Astrocyte (in vitro differentiated cells and primary cell): ENCODE measurements at places on chromosomes 12 and 14. TPM values are rescaled to one million over a fixed set of nuclear protein-coding genes. Genes with fewer than 3 reads are reported as not detected.

RNASE2 gene
- not detected in 2 replicates for total RNA-seq

DYRK4 gene
- 33.9 and 40.0 TPM in 2 replicates for total RNA-seq

ABCD2 gene
- total RNA-seq: 0.09 TPM in 1 of 2 replicates, not detected in the other

FIGNL2 gene
- 5.0 and 6.7 TPM in 2 replicates for total RNA-seq

PRKAB1 gene
- total RNA-seq: 22.3 and 22.7 TPM in 2 replicates

KIF26A gene
- total RNA-seq: 1.4 TPM in 2 replicates

KLRC4 gene
- 0.53 and 0.70 TPM in 2 replicates for total RNA-seq

FBLN5 gene
- total RNA-seq: 12.5 and 14.9 TPM in 2 replicates

GRCh38 chr14:80634106-80634758 lies 307.3 kb downstream of the CEP128 start:
- H3K4me1 ChIP-seq: peaks cover 11% of the 10 kb centered on the region
- DNase-seq: no peak
- no peaks in the 10 kb centered on the region for H3K27me3 ChIP-seq
- no peaks in the 10 kb centered on the region for H3K36me3 ChIP-seq

DNA sequence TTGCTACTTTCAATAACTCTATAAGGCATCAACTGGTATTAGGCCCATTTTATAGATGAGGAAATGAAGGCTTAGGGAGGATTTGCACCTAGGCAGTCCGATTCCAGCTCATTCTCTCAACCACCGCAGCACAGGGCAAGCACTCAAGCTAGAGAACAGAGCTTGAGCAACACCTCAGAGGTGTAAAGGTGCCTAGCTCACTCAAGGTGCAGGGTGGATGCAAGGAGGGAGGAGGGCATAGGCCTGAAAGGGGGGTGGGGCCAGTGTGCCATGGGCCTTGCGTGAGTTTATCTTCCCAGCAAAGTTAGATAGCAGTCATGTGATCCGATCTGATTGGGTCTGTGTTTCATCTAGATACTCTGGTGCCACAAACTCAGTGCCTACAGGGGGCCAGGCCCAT lies 10.2 kb upstream of the EMP1 start:
- H3K36me3 ChIP-seq: no peaks in the 10 kb centered on the region
- H3K27ac ChIP-seq: no peak overlapping the region
- peaks cover 12% of the 10 kb centered on the region for H3K4me1 ChIP-seq

DNA sequence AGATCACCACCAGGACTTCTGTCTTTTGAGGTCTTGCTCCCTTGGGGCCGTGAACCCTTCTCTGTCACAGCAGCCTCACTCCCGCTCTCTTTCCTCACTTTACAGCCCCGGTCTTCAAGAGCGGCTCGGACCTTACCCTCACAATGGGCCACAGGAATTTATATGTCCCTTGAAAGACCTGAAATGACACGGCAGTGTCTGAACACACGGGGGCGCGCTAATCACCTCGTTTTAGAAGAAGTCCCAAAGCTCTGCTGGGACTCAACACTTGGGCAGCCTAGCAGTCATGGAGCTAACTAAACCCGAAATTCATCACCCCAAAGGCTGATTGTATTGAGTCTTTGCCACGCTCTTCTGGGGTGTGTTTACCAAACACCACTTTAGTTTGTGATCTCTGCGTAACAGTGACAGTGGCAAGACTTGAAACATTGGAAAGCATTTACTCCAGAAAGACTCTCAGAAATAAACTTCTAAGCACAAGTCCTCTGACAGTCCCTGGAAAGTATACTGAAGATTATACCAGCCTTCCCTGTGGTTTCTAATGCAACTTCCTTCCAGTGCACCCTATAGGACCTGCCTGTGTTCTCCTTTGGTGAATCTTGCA lies 29.0 kb downstream of the SERPINA11 start:
- no peak overlapping the region for H3K27ac ChIP-seq
- H3K4me3 ChIP-seq: no peak overlapping the region
- H3K27me3 ChIP-seq: no peaks in the 10 kb centered on the region
- H3K4me1 ChIP-seq: no peaks in the 10 kb centered on the region

DNA sequence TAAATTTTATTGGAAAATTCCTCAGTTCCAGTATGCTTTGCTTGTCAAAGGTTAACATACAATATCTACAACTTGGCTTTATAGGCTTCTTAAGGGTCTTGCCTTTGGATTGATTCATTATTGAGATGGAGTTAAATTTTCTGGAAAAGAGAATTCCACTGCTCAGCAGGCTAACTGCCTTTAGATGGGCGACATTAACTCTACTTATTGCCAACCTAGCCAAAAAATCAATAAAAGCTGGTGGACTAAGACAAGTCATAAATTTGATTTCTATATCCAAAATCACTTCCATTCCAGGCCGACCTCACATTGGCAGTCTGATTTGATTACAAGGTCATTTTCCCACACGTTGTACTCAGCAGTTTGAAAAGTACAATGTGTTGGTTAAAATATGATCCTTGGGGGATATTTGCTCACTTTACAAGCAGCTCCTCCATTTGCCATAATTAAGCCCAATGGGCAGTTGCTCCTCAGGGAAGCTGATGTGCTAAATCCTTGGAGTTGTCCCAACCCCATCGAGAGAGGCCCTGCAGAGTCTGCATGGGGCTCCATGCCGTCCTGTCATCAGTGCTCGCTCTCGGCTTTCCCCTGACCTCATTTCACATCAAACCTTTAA lies 36.1 kb upstream of the CRY1 start:
- no peaks in the 10 kb centered on the region for H3K4me1 ChIP-seq
- no peak overlapping the region for H3K27ac ChIP-seq
- no peak for DNase-seq
- H3K4me3 ChIP-seq: no peak overlapping the region
- no peaks in the 10 kb centered on the region for H3K36me3 ChIP-seq

- peaks cover 16% of the 10 kb centered on the region for H3K4me1 ChIP-seq
- H3K27me3 ChIP-seq: peaks cover 11% of the 10 kb centered on the region
- H3K36me3 ChIP-seq: no peaks in the 10 kb centered on the region
Observed at GRCh38 chr12:107318806-107319532, 225.6 kb upstream of the CRY1 start.

GRCh38 chr12:108432423-108433121 lies 82.5 kb upstream of the FICD start:
- H3K4me1 ChIP-seq: no peaks in the 10 kb centered on the region
- no peak overlapping the region for H3K27ac ChIP-seq
- no peak for DNase-seq

GRCh38 chr14:20515846-20516245 lies 10.5 kb downstream of the RNASE10 start:
- H3K4me1 ChIP-seq: no peaks in the 10 kb centered on the region
- H3K27me3 ChIP-seq: no peaks in the 10 kb centered on the region
- DNase-seq: peak; percentile 4
- no peak overlapping the region for H3K4me3 ChIP-seq

- H3K27me3 ChIP-seq: no peaks in the 10 kb centered on the region
- H3K4me3 ChIP-seq: no peak overlapping the region
- H3K36me3 ChIP-seq: peaks cover 10% of the 10 kb centered on the region
- H3K4me1 ChIP-seq: no peaks in the 10 kb centered on the region
- DNase-seq: no peak
Observed at GRCh38 chr12:32309811-32310736, 89.3 kb upstream of the FGD4 start.

GRCh38 chr14:100545359-100545758 lies 41.9 kb downstream of the BEGAIN start:
- no peaks in the 10 kb centered on the region for H3K4me1 ChIP-seq
- no peaks in the 10 kb centered on the region for H3K36me3 ChIP-seq
- no peak overlapping the region for H3K27ac ChIP-seq

GRCh38 chr12:128513831-128514230 lies 246.9 kb downstream of the TMEM132C start:
- no peak for DNase-seq
- no peaks in the 10 kb centered on the region for H3K27me3 ChIP-seq
- no peaks in the 10 kb centered on the region for H3K36me3 ChIP-seq
- H3K4me3 ChIP-seq: no peak overlapping the region
- no peaks in the 10 kb centered on the region for H3K4me1 ChIP-seq

DNA sequence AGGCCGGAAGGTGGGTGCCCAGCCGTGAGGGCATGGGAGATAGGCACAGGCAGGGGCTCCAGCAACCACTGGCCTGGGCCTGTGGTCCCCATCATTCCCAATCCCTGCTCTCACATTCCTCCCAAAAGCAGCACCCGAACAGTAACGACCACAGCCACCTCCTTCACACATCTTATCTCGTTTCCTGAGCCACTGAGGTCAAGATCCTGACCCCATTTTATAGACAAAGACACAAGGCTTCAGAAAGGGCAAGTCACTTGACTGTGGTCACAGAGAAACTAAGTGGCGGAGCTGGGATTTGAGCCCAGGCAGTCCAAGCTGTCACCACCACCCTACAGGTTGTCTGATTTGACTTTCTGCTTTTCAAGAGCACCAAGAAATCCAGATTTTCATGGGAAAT lies 38.9 kb downstream of the DTX1 start:
- H3K36me3 ChIP-seq: no peaks in the 10 kb centered on the region
- H3K4me1 ChIP-seq: peaks cover 5% of the 10 kb centered on the region
- H3K27me3 ChIP-seq: peaks cover 12% of the 10 kb centered on the region
- no peak for DNase-seq

DNA sequence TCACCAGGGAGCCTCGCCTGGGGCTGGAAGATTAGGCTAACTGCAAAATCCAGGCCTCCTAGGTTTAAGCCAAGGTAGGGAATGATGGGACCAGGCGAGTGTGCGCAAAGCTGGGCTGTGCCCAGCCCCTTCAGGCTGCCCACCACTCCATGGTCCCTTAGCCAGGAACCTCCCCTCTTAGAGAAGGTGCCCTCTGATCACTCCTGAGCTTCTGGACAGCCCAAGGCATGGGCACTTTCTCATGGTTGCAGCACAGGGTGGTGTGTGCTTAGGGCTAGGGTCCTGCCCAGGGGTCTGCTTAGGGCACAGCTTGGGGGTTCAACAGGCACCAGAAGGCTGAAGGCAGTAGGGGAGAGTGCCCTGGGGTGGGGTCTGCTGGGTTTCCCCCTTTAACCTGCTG lies 69.0 kb downstream of the PRIMA1 start:
- H3K27me3 ChIP-seq: no peaks in the 10 kb centered on the region
- no peaks in the 10 kb centered on the region for H3K4me1 ChIP-seq
- H3K4me3 ChIP-seq: no peak overlapping the region
- no peaks in the 10 kb centered on the region for H3K36me3 ChIP-seq

GRCh38 chr12:9867531-9867930 lies 1.6 kb downstream of the CLEC2B start:
- DNase-seq: no peak
- no peaks in the 10 kb centered on the region for H3K36me3 ChIP-seq
- H3K27ac ChIP-seq: no peak overlapping the region
- H3K4me1 ChIP-seq: no peaks in the 10 kb centered on the region
- H3K27me3 ChIP-seq: no peaks in the 10 kb centered on the region
- no peak overlapping the region for H3K4me3 ChIP-seq

- no peaks in the 10 kb centered on the region for H3K36me3 ChIP-seq
- H3K27me3 ChIP-seq: no peaks in the 10 kb centered on the region
- peaks cover 30% of the 10 kb centered on the region for H3K4me1 ChIP-seq
- DNase-seq: peak; percentile 51
Observed at GRCh38 chr14:51534610-51535011, 117.1 kb upstream of the FRMD6 start.

- H3K27ac ChIP-seq: no peak overlapping the region
- H3K27me3 ChIP-seq: no peaks in the 10 kb centered on the region
- H3K4me1 ChIP-seq: no peaks in the 10 kb centered on the region
- no peak for DNase-seq
- H3K36me3 ChIP-seq: peaks cover 2% of the 10 kb centered on the region
- no peak overlapping the region for H3K4me3 ChIP-seq
Observed at GRCh38 chr14:103052407-103052806, 4.9 kb downstream of the CDC42BPB start.

DNA sequence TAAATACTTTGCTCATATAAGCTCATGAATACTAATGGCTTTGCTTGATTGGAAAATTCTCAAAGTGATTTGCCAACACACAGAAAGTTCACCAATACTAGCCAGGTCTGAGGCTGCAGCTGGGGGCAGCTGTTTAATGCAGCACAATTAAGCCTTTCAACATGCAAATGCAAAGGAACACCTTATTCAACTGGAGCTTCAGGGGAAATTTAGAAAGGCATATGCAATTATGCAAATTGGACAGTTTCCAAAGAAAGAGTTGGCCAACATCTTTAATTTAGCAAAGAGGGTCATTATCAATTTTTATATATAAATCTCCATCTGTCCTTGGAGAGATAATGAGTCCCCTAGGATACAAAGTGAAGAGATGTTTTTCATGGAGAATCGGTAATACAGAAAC lies 40.2 kb upstream of the OTOGL start:
- no peaks in the 10 kb centered on the region for H3K27me3 ChIP-seq
- no peak for DNase-seq
- no peak overlapping the region for H3K4me3 ChIP-seq
- H3K4me1 ChIP-seq: no peaks in the 10 kb centered on the region

GRCh38 chr14:84864548-84865271 lies 665.2 kb upstream of the FLRT2 start:
- no peaks in the 10 kb centered on the region for H3K27me3 ChIP-seq
- H3K4me3 ChIP-seq: no peak overlapping the region
- no peaks in the 10 kb centered on the region for H3K4me1 ChIP-seq
- no peak for DNase-seq

GRCh38 chr12:111434680-111435338 lies 29.1 kb downstream of the SH2B3 start:
- H3K27ac ChIP-seq: peak overlapping the region; percentile 58
- H3K4me3 ChIP-seq: peak overlapping the region; percentile 18
- no peaks in the 10 kb centered on the region for H3K27me3 ChIP-seq
- H3K4me1 ChIP-seq: peaks cover 70% of the 10 kb centered on the region
- peak; percentile 67 for DNase-seq

DNA sequence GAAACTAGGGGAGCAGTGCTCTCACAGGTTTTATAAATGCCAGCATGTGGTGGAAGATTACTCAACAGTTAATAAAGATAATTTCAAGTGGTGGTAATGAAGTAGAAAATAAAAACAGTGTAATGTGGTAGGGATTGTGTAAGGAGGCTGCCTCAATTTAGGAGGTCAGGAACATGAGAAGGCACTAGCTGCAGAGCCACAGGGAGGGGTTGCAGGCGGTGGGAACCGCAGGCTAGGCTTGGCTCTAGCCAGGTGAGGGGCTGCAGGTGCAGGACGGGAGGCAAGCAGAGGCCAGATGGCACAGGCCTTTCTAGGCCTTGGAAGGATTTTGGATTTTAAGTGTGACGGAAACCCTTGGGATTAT lies 768 bp downstream of the METTL25 start:
- no peaks in the 10 kb centered on the region for H3K27me3 ChIP-seq
- H3K27ac ChIP-seq: peak overlapping the region; percentile 55
- peaks cover 12% of the 10 kb centered on the region for H3K4me1 ChIP-seq
- H3K36me3 ChIP-seq: peaks cover 10% of the 10 kb centered on the region

DNA sequence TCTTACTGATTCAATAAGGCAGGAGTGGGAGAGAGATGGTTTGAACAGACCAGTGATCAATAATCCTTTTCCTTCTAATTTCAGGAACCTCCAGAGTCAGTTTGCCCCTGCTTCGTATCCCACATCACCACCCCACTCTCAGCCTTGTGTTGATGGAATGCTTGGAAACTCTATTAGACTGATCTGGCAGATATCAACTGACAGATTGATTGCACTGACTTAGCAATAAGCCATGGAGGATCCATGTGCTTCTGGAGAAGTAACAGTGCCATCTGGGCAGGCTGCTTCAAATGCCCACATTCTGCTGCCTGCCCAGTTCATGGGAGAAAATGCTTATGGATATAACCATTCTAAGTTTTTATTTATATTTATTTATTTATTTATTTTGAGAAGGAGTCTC lies 218.0 kb downstream of the SLC2A13 start:
- no peak for DNase-seq
- no peaks in the 10 kb centered on the region for H3K4me1 ChIP-seq
- H3K27me3 ChIP-seq: no peaks in the 10 kb centered on the region

GRCh38 chr12:49264466-49264872 lies 413 bp upstream of the TUBA1C start:
- no peaks in the 10 kb centered on the region for H3K27me3 ChIP-seq
- H3K27ac ChIP-seq: peak overlapping the region; percentile 90
- peaks cover 42% of the 10 kb centered on the region for H3K4me1 ChIP-seq
- DNase-seq: no peak
